ENCODE measurements at places on chromosomes 7 and 10. TPM values are rescaled to one million over a fixed set of nuclear protein-coding genes. Genes with fewer than 3 reads are reported as not detected.
A peak's percentile ranks its signal among the peaks of the same experiment; 100 is the strongest.

Gene SEMA3E
- total RNA-seq, result 2.2 TPM

DNA sequence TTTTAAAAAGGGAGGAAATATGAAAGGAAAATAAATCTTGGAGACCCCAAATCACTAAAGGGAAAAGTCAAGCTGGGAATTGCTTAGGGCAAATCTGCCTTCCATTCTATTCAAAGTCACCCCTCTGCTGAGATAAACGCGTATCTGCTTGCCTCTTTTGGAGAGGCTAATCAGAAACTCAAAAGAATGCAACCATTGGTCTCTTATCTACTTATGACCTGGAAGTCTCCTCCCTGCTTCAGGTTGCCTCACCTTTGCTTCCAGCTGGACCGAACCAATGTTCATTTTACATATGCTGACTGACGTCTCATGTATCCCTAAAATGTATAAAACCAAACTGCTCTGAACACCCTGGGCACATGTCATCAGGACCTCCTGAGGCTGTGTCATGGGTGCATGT is 14.7 kb downstream of the ATAD1 start:
- no peak overlapping the region for H3K4me3 ChIP-seq
- no peaks in the 10 kb centered on the region for H3K36me3 ChIP-seq
- no peak for DNase-seq
- no peaks in the 10 kb centered on the region for H3K27me3 ChIP-seq
- H3K27ac ChIP-seq, result no peak overlapping the region

Gene UNCX
- not detected for total RNA-seq

Gene AMPH
- total RNA-seq, result 0.10 TPM

DNA sequence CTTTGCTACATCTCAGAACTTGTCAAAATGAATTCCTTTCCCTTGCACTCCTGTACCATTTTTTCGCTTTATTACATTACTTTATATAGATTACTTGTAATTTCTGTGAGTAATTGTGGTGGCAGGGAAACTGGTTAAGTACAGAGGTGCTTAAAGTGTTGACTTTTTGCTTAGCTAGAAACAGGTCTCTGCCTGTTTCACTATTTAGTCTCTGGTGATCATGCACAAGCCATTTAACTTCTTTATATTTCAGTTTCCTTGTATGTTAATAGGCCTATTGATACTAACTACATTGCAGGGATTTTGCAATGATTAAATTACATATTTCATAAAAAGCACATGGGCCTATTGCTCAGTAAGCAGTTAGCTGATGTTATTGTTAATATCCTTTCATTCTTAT is 233.8 kb downstream of the PRKG1 start:
- no peaks in the 10 kb centered on the region for H3K27me3 ChIP-seq
- no peak overlapping the region for H3K27ac ChIP-seq
- H3K36me3 ChIP-seq, result no peaks in the 10 kb centered on the region

GRCh38 chr10:81116990-81117389 is 579.3 kb downstream of the SH2D4B start:
- H3K4me1 ChIP-seq, result no peaks in the 10 kb centered on the region
- no peak for DNase-seq
- H3K27me3 ChIP-seq, result no peaks in the 10 kb centered on the region
- H3K36me3 ChIP-seq, result no peaks in the 10 kb centered on the region

DNA sequence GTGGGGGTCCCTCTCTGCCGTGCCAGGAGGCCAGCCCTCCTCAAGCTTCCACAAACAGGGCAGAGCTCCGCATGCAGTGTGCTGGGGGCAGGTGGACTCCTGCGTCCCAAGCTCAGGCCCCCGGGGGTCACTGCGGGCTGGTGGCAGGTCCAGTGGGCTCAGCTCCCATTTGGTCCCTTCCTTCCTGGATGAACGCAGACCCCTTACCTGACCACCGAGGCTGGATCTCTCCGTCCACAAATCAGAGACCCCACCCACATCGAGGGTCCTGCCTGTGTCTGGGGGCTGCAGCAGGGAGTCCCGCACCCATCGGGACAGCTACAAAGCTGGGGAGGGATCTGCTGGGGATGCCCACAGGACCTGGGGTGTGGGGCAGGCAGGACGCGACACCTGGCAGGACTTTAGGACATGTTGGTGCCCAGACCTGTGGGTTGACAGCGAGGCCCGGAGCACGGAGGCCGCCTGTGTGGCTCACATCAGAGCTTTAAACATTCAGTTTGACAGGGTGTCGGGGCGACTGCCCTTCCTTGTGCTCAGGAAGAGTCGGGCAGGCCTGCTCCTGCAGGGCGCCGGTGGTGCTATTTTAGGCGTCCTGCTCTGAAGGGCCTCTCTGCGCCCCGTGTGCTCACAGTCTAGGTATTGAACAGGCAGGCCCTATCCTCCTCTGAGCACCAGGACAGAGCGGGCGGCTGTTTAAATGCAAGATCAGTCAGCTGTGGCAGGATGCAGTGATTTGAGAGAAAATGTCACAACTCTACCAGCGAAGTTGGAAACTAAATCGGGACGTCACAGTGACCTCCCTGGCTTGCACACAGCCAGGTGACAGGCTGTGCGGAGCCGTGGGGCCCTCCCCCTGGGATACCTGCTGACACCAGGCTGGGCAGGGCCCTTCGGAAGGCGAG is 15.9 kb upstream of the CFAP46 start:
- H3K4me3 ChIP-seq, result no peak overlapping the region
- H3K36me3 ChIP-seq, result no peaks in the 10 kb centered on the region
- H3K4me1 ChIP-seq, result no peaks in the 10 kb centered on the region

Gene STARD3NL
- 44.3 TPM for total RNA-seq

- H3K27ac ChIP-seq, result no peak overlapping the region
- no peaks in the 10 kb centered on the region for H3K36me3 ChIP-seq
- no peak for DNase-seq
- peaks cover 2% of the 10 kb centered on the region for H3K4me1 ChIP-seq
These were observed 155.4 kb downstream of the ATE1 start for GRCh38 chr10:121772406-121772805.

Gene PNLIPRP2
- not detected for total RNA-seq

DNA sequence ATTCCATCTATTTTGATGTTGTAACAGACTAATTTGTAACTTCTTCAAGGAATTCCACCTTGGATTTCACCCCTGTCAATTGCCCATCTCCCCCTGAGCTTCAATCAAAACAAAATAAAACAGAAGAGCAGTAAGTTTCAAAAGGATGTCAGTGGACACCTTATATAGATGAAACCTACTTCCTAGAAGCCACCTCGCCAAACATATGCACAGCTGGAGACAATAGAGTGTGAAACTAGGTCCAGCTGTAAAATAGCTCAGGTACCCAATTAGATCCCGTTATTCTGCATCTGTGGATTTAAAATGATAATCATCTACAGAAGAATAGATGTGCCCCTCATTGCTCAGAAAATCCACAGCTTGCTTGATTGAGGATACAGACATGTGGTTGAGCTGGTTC is 598.6 kb downstream of the SH2D4B start:
- no peaks in the 10 kb centered on the region for H3K36me3 ChIP-seq
- DNase-seq, result no peak
- no peaks in the 10 kb centered on the region for H3K27me3 ChIP-seq
- no peaks in the 10 kb centered on the region for H3K4me1 ChIP-seq
- H3K4me3 ChIP-seq, result no peak overlapping the region

GRCh38 chr10:80171248-80171660 is 34.1 kb downstream of the ANXA11 start:
- H3K4me3 ChIP-seq, result no peak overlapping the region
- H3K27ac ChIP-seq, result no peak overlapping the region
- no peaks in the 10 kb centered on the region for H3K4me1 ChIP-seq
- H3K27me3 ChIP-seq, result no peaks in the 10 kb centered on the region
- no peak for DNase-seq

- H3K4me1 ChIP-seq, result peaks cover 25% of the 10 kb centered on the region
- no peaks in the 10 kb centered on the region for H3K36me3 ChIP-seq
- H3K27ac ChIP-seq, result no peak overlapping the region
- no peak for DNase-seq
- no peaks in the 10 kb centered on the region for H3K27me3 ChIP-seq
- H3K4me3 ChIP-seq, result no peak overlapping the region
These were observed 41.1 kb downstream of the MINPP1 start for GRCh38 chr10:87545783-87546182.

Gene SHTN1
- total RNA-seq, result 12.7 TPM

DNA sequence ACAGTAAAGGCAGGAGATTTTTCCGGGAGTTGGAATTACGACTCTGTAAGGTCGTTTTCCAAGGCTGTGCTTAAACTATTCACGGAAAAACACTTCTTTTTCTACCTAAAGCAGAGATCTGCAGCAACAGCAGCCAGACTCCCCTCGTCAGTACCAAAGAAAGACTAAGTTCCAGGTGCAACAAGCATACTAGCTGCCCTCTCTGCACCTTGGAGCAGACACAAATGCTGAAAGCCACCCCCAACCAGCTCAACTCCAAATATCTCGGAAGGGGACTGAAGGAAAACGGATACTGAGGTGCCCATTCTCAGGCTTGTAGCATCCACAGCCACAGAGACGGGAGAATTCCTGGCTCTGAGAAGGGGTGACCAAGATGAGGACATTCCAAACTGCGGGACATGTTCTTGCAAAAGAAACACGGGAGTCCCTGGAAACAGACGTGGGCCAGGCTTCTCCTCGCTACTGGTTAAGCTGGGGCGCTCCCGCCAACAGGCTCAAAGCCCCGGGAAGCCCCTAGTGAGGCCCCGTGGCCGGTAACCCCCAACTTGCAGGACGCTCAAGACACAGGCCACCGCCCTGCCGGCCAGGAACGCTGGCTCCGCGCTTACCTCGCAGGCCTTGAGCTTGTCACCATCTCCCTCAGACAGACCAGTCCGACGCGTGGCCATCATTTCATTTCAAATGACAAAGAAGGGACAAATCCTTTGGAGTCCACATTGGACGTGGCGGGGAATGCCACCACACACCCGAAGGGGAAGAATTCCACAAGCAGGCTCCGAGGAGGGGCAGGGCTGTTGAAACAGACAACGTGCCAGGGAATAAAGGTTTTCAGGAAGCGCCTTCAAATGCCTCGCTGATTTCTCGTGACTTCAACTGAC is 2.2 kb downstream of the ARHGAP21 start:
- no peaks in the 10 kb centered on the region for H3K36me3 ChIP-seq
- peak overlapping the region; percentile 98 for H3K27ac ChIP-seq
- H3K27me3 ChIP-seq, result no peaks in the 10 kb centered on the region

DNA sequence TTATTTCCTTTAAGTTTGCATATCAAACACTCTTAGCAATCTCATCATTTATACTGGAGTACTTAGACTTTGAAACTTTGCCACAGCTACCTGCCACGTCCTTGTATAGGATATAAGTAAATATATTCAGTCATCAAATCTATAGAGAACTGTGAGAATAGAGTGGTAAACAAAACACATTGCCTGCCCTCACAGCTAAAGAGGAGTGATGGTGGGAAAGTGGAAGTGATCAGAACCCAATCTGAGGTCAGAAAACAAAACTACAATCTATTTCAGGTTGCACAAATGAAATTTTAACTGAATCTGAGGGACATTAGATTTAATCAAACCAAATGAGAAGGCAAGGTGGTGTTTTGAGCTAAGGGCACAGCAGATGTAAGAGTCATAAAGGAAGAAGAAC is 74.8 kb downstream of the ZEB1 start:
- H3K4me3 ChIP-seq, result no peak overlapping the region
- H3K27ac ChIP-seq, result no peak overlapping the region
- H3K27me3 ChIP-seq, result no peaks in the 10 kb centered on the region
- no peak for DNase-seq

- H3K36me3 ChIP-seq, result no peaks in the 10 kb centered on the region
- H3K27ac ChIP-seq, result no peak overlapping the region
- H3K4me3 ChIP-seq, result no peak overlapping the region
- no peaks in the 10 kb centered on the region for H3K27me3 ChIP-seq
These were observed 131.4 kb downstream of the TCERG1L start for GRCh38 chr10:131180086-131180485.

DNA sequence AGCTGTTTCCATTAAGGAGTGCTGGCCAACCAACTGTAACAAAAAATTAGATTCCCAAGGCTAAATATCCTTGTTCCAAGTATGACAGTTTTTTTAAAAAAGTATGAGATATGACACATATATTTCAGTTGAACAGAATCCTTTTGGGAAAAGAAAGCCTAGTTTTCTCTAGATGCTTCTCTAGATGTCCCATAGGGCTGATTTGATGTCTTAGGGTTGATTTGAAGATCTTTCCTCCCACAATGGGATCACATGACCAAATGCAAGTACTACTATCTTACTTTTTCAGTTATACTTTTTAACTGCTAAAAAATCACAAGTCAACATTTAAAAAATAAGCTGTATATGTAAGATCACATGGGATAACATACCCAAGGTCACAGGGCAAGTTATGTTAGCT is 3.7 kb downstream of the NAMPT start:
- peaks cover 5% of the 10 kb centered on the region for H3K4me1 ChIP-seq
- no peaks in the 10 kb centered on the region for H3K27me3 ChIP-seq
- no peak for DNase-seq
- H3K4me3 ChIP-seq, result no peak overlapping the region
- no peaks in the 10 kb centered on the region for H3K36me3 ChIP-seq

DNA sequence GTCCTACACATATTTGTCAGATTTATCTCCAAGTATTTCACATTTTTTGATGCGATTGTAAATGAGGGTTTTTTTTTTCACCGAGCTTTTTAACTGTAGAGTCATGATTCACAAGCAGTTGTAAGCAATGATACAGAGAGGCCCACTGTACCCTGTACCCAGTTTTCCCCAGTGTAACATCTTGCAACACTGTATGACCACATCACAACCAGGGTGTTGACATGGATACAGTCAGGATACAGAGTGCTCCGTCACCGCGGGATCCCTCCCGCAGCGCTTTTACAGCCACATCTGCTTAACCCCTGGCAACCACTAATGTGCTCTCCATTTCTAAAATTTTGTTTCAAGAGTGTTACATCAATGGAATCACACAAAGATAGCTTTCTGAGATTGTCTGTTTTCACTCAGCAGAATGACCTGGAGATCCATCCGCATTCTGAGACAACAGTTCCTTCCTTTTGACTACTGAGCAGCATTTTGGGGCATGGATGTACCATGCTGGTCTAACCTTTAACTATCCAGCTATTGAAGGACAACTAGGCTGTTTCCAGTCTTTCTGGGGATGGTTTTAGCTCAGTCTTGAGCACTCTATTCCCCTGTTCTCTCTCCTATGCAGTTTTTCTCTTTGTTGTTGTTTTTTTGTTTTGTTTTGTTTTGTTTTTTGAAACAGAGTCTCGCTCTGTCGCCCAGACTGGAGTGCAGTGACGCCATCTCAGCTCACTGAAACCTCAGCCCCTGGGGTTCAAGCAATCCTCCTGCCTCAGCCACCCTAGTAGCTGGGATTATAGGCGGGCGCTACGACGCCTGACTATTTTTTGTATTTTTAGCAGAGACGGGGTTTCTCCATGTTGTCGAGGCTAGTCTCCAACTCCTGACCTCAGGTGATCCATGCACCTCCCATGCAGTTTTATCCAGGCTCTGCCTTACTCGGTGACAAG is 25.9 kb downstream of the GPRIN2 start:
- no peaks in the 10 kb centered on the region for H3K27me3 ChIP-seq
- no peaks in the 10 kb centered on the region for H3K4me1 ChIP-seq
- no peaks in the 10 kb centered on the region for H3K36me3 ChIP-seq
- no peak overlapping the region for H3K27ac ChIP-seq
- DNase-seq, result no peak
- H3K4me3 ChIP-seq, result no peak overlapping the region

Gene ZNF487
- total RNA-seq, result 8.7 TPM
